ENCODE measurements at places on chromosomes 11 and 22.

- DNase-seq, result no peak
These were observed 85.3 kb upstream of the GAL start for GRCh38 chr11:68598816-68599653.

DNA sequence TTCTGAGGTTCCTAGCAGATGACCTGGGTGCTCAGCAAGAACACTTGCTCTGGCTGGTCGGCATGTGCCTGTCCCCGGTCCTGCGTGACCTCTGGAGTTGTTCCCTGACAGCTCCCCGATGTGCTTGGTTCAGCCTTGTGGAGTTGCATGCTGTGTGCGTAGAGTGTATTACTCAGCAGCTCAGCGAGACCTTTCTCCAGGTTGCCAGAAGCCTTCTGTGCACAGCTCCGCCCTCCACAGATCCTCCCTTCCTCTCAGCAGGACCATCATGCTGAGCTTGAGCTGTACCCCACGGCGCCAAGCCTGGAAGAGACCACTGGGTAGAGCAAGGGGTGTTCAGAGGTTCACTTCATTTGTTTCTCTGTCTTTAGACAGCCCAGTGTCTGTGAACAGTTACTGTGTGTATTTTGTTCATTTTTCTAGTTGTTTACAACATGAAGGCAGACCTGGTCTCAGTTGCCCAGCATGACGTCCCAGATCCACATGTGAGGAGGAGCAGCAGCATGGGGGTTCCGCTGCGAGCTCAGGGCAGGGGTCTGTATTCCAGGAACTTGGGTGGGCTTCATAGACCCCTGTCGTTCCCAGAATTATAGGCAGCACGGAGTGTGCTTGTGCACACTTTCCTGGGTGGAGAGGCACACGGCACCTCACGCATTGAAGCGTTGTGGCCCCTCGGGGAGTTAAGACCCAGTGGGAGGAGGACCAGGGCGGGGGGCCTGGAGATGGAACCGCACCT, 148.6 kb downstream of the IGLL1 start:
- no peak for DNase-seq

DNA sequence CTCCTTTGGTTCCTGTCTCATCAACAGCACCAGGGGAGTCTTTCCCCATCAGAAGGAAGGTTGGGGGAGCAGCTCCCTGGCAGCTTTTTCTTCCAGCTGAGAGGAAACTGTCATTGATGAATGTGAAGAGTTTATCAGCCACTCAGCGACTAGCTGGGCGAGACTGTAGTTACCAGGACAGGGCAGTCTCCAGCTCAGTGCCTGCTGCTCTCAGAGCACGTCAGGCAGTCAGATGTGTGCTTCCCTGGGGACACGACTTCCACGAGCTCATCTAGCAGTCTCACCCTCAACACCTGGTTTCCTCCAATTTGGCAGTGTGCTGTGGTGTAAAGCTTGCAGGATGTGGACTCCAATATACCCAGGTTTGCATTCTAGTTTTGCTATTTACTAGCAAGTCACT, 12.5 kb upstream of the C1QTNF4 start:
- no peak for DNase-seq

- no peak for DNase-seq
These were observed 89.1 kb downstream of the LARGE1 start for GRCh38 chr22:33831207-33831606.

DNA sequence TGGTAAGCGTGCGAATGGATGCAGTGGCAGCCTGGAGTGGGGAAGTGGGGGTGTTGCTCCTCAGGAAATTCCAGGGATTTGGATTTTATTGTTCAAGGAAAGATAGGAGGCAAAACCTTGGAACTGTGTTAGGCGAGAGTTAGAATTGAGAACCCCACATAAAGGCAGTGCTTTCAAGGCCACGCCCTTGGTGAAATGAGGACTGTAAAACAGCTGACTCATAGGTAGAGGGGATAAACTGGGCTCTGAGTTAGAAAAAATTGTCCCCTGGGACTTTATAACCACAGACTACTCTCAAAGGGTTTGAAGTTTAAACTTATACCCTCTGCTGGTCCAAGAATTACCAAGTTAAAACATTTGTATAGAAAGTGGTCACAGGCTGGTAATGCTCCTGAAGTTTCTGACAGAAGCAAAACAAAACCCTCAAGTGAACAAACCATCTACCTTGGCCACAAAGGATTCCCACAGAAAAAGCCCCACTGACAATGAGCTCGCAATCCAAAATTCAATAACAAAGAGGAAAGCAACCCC, 250.3 kb upstream of the TBCEL start:
- DNase-seq, result no peak

GRCh38 chr11:70601861-70602538, 203.7 kb downstream of the CTTN start:
- DNase-seq, result no peak

- DNase-seq, result no peak
These were observed 373.9 kb downstream of the BRD1 start for GRCh38 chr22:49453771-49454170.

- DNase-seq, result peak; percentile 91
These were observed at the start of gene SMTN for GRCh38 chr22:31080848-31081649. SMTN (plus strand) TSS chr22:31081318; CDS start chr22:31083259, 1,941 bp downstream.

- no peak for DNase-seq
These were observed 10.9 kb downstream of the PRRG4 start for GRCh38 chr11:32840587-32840986.

DNA sequence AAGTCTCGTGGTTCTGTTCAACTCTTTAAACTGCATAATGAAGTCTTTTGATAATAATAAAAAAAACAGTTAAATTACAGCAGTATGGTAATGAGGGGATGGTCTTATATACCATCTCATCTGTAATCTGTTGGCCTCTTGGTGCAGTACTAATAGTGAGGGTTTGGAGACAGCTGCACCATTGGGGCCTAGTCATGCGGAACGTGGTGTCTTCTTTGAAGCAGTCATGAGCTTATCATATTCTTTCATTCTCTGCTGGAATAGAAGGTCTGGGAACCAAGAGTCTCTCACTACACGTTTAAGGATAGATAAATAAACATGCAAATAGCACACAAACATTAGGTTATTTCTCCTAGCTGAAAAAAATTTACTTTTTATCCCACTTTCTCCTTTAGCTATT, 40.9 kb upstream of the OR9Q1 start:
- DNase-seq, result no peak

DNA sequence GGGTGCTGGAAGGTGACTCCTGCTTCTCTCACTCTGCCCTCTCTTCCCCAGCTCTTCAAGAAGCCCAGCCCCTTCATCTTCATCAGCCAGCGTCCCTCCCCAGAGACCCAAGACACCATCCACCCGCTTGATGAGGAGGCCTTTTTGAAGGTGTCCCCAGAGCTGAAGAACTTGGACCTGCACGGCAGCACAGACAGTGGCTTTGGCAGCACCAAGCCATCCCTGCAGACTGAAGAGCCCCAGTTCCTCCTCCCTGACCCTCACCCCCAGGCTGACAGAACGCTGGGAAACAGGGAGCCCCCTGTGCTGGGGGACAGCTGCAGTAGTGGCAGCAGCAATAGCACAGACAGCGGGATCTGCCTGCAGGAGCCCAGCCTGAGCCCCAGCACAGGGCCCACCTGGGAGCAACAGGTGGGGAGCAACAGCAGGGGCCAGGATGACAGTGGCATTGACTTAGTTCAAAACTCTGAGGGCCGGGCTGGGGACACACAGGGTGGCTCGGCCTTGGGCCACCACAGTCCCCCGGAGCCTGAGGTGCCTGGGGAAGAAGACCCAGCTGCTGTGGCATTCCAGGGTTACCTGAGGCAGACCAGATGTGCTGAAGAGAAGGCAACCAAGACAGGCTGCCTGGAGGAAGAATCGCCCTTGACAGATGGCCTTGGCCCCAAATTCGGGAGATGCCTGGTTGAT, 12.6 kb downstream of the IL10RA start:
- no peak for DNase-seq

DNA sequence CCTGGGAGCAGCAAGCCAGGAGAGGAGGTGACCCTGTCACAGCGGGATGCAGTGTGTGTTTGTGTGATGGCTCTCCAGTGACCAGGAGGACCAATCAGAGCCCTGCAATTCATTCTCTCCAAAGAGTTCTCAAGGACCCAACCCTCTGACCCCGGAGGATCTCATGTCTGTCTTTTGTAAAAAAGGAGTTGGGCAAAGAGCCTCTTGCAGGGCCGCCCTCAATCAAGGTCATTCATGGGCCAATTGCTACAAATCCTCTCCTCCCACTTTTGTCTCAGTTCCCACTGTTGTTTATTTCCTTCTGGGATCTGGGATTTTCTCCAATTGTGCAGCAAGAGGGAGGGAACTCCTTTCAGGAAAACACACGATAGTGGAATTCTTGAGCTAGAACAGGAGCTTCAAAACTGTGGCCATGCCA, 4.0 kb downstream of the TECTA start:
- DNase-seq, result no peak

- no peak for DNase-seq
These were observed 10.2 kb downstream of the ANKK1 start for GRCh38 chr11:113397821-113398220.

DNA sequence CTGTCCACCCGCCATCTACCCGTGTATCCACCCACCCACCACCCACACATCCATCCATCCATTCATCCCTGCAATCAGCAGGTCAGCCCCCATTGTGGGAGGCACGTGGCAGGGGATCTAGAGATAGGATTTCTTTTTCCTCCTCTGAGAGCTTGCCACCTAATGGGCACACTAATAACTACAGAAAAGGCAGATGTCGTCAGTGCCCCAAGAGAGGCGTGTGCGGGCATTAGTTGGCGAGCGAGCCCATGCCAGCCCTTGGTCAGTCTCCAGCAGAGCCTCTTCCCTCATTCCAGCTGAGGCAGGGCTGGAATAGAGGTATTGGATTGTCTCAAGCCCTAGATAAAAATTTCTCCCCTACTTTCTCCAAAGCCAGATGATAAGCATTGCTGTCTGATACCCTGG, 9.7 kb downstream of the USP2 start:
- DNase-seq, result no peak

GRCh38 chr11:17735818-17736578, 1.4 kb downstream of the KCNC1 start:
- DNase-seq, result no peak

- DNase-seq, result peak; percentile 14
These were observed 24.1 kb downstream of the RGL4 start for GRCh38 chr22:23714596-23715578.

GRCh38 chr11:132886335-132886734, 646.0 kb downstream of the OPCML start:
- DNase-seq, result no peak

DNA sequence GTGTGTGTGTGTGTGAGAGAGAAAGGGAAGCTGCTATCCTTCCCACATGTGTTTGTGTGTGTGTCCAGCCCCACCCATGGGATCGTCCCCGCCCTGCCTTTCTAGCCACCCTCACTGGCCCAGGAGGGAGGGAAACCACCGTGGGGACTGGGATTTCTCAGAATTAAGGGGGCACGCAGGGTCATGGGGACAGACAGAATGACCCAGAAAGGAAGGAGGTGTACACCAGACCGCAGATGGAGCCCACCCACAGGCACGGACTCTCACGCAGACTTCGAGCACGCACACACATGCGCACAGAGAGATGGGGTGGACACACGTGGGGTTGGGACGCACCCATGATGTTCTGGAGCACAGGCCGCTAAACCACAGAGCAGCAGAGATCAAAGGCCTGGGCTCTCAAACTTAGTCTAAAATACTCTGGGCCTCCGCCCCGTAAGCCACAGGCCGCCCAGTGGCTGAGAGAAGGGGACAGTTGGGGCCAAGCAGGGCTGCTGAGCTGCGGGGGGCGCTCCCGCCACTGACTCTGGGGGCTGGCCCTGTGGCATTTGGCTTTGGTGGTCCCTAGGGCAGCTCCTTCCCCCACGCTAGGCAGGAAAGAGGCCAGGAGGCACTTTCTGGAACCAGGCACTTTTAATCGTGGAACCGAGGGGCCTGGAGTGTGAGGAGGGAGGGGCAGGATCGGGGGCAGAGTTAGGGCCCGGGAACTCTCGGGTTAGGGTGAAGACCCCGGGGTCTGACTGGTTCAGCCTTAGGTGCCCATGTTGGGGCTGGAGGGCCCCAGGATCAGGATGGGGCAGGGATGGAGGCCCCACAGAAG, 1.5 kb downstream of the IFITM5 start:
- DNase-seq, result no peak

DNA sequence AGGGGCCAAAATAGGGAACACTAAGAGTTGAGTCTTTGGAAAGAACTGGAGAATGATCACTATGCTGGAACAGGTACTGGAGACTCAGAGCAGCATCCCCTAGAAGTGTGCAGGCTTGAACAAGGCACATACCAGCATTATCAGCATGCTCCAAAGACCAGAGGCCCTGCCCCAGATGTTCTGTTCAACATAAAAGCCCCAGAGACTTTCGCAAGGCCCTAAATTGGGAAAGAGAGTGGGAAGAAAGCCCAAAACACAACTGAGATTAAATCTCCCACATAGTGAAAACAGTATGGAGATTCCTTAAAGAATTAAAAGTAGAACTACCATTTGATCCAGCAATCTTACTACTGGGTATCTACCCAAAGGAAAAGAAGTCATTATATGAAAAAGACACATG, 9.4 kb downstream of the CNGA4 start:
- DNase-seq, result no peak

DNA sequence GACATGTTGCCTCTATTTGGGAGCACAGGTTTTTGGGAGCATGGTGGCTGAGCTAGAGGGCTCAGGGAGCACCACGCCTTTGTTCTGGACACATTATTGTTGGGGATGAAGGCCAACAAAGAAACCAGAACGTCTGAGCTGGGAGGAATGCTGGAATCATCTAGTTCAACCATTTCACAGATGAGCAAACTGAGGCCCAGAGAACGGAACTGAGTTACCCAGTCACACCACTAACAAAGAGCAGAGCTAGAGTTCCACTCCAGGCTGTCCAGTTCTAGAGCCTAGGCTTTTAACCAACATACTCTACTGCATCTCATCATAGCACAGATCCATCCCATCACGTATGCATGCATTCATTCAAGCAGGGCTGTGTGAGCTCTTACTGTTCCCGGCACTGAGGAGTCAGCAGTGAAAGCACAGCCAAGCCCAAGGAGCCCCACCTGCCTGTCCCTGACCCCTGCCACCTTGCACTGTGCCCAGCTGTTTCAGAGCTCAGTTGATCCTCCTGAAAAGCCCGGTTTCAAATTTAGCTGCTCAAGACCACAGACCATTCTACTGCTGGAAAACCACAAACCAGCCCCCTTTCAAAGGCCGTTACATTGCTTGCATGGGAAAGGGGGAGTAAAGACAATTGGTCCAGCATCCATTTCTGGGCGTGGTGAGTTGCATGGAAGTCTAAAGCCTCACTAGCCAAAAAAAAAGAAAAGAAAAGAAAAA, 16.9 kb upstream of the TCF20 start:
- DNase-seq, result no peak

DNA sequence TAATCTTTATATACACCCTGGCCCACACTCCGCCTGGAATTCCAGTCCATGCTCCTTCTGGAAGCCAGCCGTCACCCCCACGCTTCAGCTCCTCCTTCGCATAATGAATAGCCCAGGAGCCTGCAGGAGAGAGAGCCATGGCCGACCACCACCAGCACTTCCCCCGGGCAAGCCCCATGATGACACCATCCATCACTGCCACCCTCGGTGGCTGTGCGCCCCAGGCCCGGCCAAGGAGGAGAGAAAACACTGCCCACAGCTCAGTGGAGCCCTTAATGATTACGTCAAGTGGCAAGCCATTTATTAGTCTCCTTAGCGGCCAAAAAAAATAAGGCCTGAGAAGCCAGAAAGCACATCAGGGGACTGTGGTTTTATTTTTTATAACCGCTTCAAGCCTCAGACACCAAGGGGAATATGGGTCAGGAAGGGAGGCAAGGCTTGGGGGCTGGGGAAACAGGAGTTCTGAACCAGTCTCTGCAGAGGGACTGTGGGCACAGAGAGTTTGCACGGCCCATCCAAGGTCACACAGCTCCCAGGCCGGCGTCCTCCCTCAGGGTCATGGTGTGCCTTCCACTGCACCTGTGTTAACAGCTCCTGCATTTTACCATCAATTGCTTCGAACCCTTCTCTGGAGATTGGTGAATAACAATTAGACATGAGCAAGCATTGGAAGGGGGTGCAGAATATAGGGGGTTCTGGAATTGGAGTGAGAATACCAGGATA, 134.3 kb downstream of the MN1 start:
- DNase-seq, result no peak

Data from erythroblast (primary cell).